ENCODE measurements at places on chromosomes 3 and 15.

GRCh38 chr3:142027735-142028134 is 121.6 kb downstream of the TFDP2 start:
- peak; percentile 57 for DNase-seq

DNA sequence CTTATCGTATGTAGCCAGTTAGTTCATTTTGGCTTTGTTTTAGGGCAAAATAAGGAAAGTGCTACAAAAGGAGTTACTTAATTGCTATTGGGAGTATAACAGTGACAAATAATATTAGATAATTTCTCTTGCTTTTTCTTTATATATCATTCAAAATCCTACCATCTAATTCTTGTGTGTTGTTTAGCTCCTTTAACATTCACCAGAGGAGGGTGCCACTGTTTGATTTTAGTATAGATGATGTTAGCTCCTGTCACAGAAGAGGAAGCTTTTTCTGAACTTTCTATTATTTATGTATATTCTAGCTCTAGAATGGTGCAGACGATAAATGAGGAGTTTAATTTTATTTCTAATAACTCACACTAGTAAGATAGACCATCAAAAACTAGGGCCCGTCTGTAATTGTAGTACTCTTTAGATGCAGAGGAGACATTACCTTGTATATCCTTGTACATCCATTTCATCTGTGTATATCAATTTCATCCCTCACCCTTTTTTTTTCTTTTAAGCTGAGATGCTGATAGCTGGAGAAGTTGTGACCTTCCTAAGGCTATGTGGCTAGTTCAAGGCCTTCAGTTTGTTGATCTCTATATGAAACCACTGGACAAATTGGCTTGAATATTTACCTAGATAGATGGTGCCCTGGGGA is 3.0 kb downstream of the PPM1L start:
- DNase-seq: no peak

DNA sequence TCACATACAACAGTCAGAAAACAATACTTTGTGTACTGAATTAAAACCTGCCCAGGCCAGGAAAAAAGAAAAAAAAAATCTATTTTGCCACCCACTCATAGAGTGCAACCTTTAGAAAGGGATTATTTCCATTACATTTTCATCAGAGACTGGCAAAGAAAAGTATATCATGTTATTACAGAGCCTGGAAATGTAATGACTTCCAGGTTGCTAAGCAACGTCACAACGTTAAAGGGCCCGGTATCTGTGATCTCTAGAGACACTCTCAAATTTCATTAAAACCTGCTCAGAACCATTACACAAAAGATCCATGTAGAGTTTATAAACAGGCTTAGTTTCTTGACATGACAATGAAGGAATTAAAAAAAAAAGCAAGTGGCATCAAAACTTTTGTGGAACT is 170.5 kb downstream of the CTNNB1 start:
- no peak for DNase-seq

- DNase-seq: peak; percentile 61
Measured at GRCh38 chr15:63752075-63752684, 81.6 kb downstream of the HERC1 start.

Data from HL-60 (cell line).